ENCODE measurements at places on chromosomes 5 and 9.

GRCh38 chr9:96618209-96619123 lies 1.2 kb downstream of the CDC14B start:
- peak; percentile 14 for DNase-seq

DNA sequence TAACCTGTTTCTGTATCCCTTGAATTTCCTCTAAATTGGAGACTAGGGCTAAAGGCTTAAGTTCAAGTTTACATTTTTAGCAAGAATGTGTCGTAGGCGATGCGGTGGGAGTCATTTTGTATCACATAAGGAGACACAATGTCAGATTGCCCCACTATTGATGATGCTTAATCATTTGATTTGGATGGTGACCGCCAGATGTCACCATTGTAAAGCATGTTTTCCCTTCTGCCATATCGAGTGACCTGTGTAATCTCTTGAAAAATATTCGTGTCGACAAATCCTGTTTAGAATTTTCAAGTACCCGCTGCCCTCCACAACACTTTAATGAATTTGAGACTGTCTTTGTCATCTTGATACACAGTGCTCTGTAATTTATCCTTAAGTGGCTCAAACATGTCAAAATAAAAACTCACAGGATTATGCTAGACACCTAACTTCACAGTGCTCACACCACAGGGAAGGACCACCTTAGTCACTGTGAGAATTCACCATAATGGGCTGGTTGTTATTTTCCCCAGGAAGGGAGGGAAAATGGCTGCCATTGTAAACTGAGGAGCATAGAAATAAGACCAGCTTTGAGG lies 34.5 kb upstream of the SLC46A2 start:
- DNase-seq, result no peak

DNA sequence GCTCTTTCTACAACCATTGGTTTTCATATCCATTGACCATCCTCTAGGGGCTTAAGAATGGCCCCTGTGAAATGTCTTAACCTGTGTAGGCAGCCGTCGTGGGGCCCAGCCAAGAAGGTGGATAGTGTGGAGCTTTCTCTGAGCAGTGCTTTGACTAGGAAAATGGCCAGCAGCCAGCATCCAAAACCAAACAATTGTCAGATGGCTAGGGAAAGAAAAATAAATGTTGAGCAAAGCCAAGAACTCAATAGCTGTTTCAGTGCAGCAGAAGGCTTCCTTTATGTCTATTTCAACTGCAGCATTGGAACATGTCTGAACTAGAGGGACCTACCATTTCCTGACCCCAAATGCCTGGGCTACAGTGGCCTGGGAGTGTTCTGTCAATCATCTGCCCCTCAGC lies 374.9 kb downstream of the TLE4 start:
- no peak for DNase-seq

DNA sequence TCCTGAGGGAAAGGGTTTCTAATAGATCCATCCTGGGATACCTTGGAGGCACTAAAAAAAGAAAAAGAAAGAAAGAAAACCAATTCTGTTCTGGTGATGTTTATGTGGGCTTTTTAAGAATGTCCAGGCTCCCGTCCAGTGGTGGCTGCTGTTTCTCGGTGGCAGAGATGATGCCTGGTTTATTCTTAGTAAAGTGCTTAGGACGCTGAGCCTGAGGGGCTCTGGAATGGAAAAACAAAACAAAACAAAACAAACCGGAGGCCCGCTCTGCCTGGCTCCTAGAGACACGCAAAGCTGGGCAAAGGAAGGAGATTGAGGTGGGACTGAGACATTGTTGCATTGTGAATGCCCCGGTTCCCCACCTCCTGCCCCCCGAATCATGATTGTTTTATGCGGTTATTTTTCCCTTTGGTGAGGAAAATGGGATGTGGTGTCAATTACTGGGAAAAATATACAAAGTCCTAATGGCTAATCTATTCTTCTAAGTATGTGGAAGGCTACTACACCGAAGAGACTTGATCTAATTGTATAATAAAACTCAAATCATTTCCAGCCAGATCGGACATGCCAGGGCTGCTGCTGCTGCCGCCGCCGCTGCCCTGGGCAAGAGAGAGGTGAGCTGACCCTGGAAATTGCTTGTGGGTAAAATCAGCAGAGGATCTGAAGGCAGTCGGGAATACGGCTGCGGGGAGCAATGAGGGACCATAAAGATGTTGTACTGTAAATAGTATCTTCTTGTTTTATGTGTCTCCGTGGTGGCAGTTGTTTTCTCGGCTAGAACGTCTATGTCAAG lies 644.9 kb downstream of the CCDC171 start:
- no peak for DNase-seq

DNA sequence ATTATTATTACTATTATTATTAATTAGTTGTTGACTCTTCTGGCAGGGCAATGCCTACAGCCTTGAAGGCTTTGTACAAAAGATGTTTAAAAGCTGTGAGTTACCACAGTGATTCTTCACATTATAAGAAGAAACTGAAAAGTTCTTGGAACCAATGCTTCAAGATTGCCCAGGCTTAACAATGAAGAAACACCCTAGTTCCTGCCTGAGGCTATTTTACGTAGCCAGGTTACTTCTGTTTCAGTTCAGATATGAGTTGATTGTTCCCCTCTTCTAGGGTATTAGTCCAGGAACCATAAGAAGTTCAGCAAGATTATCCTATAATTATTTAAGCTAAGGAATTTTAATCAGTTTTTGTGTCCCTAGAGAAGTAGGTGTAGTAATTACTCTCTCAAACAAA lies 154.6 kb upstream of the CDH12 start:
- DNase-seq, result no peak

GRCh38 chr5:141978389-141978788 lies 9.5 kb downstream of the RNF14 start:
- no peak for DNase-seq

DNA sequence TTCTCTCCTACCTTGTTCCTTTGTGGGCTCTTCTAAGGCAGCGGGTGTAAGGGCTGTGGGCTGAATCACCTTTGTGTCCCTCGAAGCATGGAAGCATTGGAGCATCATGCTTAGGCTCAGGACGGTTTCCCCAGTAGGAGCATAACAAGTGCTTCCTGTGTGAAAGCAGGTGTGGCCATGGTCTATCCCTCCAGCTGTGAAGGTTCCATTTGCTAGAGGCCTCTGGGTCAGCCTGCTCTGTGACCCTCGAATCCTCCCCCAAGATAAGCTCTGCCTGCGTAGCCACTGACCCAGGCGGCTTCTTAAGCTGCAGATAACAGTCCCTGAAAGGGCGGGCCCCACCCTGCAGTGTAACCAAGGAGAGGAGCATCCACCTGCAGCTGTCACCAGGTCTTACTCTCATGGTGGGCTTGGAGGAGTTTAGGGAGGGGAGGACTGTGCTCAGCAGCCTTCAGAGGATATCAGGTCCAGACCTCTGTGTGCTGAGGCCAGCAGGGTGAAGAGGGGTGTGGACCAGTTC lies 8.4 kb upstream of the NDST1 start:
- no peak for DNase-seq

DNA sequence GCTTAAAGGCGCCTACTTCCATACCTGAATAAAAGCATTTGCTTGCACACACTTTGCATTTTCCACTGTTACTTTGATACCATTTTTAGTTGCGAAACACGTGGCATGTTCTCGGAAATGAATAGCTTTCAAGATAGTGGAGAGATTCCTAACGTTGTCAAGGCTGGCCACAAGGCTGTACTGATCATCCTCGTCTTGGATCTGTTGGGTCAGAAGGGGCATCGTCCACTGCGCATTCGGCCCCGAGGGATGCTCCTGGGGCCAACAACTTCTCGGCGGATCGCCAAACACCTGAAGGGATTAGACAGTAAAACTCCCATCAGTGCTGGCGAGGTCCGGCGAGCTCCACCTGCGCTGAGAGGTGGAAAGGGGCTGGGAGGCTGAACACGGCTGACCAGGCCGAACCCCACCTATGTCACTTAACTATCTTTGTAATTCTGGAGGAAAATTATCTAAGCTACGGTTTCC lies 599 bp downstream of the RAD1 start:
- DNase-seq, result no peak

DNA sequence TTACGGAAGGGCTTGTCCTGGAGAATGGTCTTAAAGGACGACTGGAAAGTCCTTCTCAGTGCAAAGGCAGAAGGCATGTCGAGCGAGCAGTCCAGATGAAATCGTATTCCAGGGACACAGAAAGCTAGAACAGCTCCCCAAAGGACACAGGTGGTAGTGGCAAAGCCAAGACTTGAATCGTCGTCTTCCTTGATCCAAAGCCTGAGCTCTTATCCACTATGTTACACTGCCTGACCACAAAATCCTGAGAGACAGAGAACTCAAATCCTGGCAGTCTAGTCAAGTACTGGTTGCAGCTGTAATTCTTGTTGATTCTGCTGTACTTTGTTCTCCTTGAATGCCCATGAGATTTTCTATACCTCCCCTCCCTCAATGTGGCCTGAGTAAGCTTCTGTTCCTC lies 198.7 kb downstream of the TARS1 start:
- DNase-seq, result no peak

GRCh38 chr9:27545471-27545870 lies 15.9 kb upstream of the MOB3B start:
- DNase-seq, result no peak

DNA sequence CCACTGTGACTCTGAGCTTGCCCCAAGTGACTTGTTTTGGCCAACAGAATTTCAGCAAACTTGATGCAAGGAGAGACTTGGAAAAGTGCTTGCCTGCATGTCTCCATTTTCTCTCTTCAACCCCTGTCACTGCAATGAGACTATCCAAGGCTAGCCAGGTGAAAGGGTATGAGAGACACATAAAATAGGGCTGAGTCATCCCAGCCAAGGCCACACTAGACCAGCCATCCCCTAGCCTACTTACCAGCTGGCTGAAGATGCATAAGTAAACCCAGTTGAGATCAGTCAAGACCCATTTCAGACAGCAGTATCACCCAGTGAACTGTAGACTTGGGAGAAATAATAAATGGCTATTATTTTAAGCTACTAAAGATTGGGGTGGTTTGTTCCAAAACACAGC lies 52.9 kb upstream of the VLDLR start:
- DNase-seq, result no peak

DNA sequence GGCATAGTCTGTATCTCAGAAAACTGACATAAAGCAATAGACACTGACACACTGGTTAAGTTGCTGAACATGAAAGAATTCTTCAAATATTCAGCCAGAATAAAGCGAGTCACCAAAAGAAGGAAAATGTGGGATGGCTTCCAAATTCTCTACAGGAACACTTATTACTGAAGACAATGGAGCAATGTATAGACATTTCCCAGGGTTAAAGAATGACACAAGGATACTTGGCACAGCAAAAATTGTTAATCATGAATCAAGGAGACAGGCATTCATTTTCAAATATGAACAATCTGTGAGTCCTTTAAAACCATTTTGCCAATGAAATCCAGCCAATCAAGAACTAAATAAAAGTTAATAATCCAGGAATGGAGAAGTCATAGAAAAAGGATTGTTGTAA lies 92.5 kb downstream of the MTX3 start:
- no peak for DNase-seq

DNA sequence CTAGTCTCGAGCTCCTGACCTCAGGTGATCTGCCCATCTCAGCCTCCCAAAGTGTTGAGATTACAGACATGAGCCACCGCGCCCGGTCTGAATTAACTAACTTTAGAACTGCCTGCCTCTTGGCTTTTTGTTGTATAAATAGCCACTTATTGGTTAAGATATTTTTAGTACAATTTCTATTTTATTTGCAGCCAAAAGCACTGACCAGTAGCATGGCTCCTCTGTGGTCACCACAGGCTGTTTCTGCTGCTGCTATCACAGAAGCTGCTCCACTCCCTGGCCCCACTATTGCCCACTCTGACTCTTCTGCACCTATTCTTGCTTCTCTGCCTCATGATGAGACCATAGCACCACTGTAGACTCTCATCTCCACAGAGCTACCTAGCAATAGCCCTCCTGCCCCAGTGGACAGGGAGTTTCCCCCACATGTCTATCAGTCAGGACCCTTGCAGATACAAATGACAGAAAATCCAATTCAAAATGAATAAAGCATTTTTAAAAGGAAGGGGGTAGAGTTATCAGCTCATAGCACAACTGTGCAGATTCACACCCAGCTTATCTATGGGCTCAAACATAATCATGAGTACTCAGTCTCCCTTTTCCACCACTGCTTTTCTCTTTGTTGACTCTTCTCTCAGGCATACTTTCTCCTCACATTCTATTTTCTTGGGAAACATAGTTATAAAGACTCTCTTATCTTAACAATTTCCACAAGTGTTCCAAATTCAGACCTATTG lies 151.8 kb upstream of the EPB41L4A start:
- no peak for DNase-seq

DNA sequence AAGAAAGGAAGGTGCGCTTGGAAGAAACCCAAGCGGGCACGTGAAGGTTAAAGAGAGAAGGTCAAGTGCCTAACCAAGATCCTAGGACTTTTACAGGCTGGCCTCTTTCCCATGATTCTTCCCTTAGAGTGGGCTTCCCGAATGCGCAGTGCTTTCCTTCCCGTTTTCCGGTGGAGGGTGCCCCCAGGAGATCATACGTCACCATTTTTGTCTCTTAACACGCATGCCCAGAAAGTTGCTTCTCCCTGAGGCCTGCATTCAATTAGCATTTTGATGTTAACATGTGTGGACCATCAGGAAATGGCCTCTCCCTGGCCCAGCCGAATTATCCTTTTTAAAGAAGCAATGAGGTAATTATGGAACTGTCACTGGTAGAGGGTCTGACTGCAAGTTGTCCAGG lies 1.9 kb upstream of the RUSC2 start:
- DNase-seq, result no peak

Measured in CD8-positive, alpha-beta T cell (primary cell).